ENCODE measurements at places on chromosomes 1 and 21.

DNA sequence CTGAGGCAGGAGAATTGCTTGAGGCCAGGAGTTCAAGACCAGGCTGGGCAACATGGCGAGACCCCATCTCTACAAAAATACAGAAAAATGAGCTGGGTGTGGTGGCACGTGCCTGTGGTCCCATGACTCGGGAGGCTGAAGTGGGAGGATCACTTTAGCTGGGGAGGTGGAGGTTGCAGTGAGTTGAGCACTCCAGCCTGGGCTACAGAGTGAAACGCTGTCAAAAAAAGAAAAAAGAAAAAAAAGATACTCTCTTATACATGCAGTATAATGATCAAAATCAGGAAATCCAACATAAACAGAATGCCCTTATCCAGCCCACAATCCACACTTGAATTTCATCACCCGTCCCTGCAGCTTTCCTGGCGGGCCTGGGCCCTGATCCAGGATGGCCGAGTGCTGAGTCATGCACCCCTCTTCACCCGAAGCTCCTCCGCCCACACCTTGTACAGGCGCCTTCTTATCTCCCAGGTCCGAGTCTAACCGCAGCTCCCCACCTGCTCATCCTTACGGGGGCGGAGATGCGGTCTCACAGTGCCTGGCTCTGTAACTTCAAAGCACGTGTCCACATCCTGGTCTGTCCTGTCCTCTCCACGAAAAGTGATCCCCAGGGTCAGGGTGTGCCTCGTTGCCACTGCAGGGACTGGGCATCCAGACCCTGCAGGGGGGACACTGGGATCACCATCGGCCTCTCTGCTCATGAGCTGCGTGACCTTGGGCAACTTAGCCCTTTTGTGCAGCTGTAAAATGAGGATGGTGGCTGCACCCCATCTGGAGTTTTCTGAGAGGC is 120.2 kb upstream of the SLC45A1 start:
- DNase-seq = no peak

GRCh38 chr1:212669102-212669501 is 30.5 kb downstream of the BATF3 start:
- DNase-seq = peak; percentile 27

- DNase-seq = no peak
These were observed 84.2 kb downstream of the NDUFS5 start for GRCh38 chr1:39110325-39110851.

GRCh38 chr21:42089093-42089631 is 18.0 kb downstream of the UMODL1 start:
- DNase-seq = no peak

- DNase-seq = no peak
These were observed 13.3 kb upstream of the TP53BP2 start for GRCh38 chr1:223859058-223859457.

GRCh38 chr1:212109728-212110127 is 74.2 kb downstream of the DTL start:
- no peak for DNase-seq

- DNase-seq = no peak
These were observed 182.4 kb downstream of the MIS18A start for GRCh38 chr21:32096411-32096810.
